GM12891 (cell line): ENCODE measurements at places on chromosomes 4 and X.

DNA sequence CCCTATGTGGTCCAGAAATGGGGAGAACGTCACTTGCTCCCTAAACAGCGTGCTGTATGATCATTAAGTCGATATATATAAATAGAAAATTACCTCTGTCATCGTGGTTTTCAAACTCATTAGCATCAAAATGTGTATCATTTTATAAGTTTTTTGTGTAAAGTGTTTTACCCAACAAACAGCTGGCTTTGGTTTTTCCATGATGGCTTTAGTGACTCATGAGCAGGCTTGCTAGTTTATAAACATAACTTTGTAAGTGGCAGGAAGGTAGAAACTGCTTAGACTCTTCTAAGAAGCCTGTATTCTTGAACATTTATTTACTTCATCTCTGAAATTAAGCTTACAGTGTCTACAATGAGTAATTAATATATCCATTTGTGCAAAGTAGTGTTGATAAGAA lies 108.4 kb upstream of the DIPK2B start:
- DNase-seq, result no peak

DNA sequence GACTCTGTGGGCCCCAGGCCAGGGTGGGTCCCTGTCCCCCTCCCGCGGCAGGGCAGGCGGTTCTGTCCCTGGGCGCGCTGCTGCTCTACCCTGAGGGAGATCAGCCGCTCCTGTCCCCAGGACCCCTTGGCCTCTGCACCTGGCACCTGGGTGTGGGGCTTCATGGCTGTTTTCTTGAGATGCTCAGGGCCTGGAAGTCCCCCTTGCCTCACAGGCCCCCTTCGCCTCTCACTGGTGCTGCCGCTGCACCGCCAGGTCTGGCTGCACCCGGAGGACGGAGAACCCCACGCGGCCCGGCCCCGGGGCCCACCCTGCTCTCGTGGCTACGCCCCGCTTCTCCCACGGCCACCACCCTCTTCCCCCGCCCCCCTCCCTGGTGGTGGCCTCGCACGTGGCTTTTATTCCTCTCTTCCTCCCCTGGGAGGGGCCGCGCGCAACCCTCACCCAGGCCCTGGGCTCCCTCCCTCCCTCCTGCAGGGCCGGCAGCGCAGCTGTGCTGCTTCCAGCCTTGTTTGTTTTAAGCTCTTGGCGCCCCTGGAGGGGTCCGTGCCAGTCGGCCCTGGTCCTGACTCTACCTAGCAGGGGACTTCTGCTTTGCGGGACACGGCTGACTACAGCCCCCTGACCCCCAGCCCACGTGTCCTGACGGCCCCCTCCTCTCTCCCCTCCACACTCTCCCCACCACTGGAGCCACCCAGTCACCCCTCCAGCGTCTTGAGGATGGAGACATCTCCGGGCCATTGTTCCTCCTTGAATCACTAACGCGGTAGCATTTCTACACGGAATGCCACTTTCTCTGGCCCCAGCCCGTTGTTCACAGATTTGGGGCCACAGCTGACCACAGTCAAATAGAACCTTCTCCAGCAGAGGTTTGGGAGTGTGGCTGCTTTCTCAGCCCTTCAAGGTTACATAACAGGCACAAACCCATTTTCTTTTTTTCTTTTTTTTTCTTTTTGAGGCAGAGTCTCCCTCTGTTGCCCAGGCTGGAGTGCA lies 20.6 kb upstream of the CLDN24 start:
- DNase-seq, result peak; percentile 22

DNA sequence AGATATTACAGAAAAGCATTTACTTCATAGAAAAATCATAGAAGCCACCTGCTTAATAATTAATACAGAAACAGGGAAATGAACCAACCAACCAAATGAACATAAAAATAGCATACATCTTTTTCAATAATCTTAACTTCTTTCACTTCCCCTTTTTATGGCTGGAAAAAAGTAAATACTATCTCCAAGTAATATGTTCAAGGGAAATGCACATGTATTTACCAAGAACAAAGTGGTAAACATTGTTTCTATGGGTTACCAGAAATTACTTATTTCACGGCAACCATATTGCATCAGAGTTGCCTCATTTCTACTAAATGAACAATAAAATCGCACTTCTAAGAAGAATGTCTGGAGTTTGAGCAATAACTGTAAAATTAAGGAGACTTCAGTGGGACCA lies 321.3 kb downstream of the TMA16 start:
- DNase-seq, result no peak

DNA sequence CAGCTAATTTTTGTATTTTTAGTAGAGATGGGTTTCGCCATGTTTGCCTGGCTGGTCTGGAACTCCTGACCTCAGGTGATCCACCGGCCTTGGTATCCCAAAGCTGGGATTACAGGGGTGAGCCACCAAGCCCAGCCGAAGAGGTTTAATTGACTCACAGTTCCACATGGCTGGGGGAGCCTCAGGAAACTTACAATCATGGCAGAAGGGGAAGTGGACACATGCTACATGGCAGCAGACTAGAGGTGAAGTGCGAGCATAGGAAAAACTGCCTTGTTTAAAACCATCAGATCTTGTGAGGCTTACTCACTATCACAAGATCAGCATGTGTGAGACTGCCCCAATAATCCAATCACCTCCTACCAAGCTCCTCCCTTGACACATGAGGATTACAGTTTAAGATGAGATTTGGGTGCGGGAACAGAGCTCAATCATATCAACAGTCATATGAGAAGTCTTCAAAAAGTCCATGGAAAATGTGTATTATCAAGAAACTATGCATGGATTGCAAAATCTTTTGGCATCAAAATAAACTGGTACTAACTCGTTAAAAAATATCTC lies 25.8 kb upstream of the RPL39 start:
- DNase-seq, result no peak

- DNase-seq, result no peak
These were observed 136.7 kb downstream of the MAGEC2 start for GRCh38 chrX:142068365-142068764.

GRCh38 chr4:102598086-102598761 lies 97.1 kb downstream of the NFKB1 start:
- DNase-seq, result no peak

GRCh38 chr4:105350859-105351490 lies 122.9 kb downstream of the PPA2 start:
- DNase-seq, result no peak

GRCh38 chr4:106818764-106819163 lies 217.3 kb downstream of the DKK2 start:
- DNase-seq, result no peak

DNA sequence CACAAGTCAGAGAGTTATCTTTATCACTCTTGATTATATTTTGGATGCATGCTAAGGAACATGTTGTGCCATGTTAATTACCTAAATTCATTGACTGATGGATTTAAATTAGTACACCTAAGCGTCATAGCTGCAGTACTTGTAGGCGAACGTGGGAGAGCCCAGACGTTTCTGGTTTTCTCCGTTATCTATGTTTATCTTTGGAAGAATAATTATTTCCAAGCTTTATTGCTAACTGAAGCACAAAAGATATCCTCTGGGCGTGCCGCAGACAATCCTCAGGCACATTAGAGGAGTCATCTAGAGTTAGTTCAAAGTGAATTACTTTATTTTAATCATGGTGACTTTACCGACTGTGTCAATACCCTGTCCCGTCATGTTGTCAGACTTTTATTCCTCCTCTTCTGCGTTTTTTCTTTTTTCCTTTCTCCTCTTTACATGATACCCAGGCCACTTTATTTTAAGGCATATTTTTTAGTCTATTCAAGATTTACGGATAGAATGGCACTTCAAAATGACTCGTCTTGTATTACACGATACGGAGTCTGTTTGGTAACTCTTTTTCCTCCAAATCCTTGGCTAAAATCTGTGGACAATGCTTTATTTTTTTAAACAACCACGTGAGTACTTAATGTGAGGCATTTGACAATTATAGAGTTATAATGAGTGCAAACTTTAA lies 632.0 kb upstream of the TENM3 start:
- no peak for DNase-seq

DNA sequence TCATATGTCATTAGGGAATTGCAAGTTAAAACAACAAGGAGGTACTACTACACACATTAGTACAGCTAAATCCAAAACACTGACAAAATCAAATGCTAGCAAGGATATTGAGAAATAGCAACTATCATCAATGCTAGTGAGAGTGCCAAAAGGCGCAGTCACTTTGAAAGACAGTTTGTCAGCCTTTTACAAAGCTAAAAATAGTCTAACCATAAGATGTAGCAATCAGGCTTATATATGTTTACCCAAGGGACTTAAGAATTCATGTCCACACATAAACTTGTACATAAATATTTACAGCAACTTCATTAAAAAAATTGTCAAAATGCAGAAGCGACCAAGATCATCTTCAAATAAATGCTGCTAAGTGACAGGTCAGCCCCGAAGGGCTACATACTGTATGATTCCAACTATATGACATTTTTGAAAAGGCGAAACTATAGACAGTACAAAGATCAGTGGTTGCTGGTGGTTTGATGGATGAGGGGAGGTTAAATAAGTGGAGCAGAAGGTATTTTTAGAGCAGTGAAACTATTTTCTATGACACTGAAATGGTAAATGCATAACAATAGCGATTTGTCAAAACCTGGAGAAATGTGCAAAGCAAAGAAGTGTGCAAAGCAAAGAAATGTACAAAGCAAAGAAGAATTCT lies 704.8 kb downstream of the ARAP2 start:
- DNase-seq, result no peak
